ENCODE measurements at places on chromosomes 3 and 15.

- DNase-seq: no peak
Observed at GRCh38 chr3:194908972-194909371, 223.3 kb downstream of the FAM43A start.

- DNase-seq: no peak
Observed at GRCh38 chr3:52535411-52536111, 844 bp upstream of the UQCC5 start.

DNA sequence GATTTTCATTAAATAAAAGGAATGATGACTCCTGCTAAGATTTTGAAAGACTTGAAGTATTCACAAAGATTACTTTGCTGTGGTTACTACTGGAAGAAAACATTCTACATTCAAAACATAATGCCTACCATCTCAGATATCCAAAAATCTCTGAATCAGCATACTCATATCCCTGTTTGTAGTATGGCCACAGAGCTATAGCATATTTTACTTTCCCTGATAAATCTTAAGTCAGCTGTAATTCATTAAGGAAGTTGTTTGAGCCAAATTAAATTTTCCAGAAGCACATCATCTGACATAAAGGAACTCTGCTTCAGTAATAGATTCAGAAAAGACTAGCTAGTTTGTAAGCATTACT is 942.0 kb downstream of the ROBO1 start:
- DNase-seq: no peak

DNA sequence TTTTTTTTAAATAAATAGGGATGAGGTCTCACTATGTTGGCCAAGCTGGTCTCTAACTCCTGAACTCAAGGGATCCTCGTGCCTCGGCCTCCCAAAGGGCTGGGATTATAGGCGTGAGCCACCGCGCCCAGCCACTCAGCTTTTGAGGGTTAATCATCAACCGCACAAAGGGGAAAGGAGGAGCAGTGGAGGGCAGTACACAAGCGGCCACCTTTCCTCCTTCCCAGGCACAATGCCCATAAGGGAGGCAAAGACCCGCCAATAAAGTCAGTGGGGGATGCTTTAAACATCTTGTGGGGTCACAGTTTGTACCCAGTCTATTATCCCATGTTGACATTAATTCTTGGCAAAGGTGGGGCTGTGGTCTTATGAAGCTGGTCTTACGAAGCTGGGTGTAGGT is 32.4 kb downstream of the EHD4 start:
- peak; percentile 53 for DNase-seq

DNA sequence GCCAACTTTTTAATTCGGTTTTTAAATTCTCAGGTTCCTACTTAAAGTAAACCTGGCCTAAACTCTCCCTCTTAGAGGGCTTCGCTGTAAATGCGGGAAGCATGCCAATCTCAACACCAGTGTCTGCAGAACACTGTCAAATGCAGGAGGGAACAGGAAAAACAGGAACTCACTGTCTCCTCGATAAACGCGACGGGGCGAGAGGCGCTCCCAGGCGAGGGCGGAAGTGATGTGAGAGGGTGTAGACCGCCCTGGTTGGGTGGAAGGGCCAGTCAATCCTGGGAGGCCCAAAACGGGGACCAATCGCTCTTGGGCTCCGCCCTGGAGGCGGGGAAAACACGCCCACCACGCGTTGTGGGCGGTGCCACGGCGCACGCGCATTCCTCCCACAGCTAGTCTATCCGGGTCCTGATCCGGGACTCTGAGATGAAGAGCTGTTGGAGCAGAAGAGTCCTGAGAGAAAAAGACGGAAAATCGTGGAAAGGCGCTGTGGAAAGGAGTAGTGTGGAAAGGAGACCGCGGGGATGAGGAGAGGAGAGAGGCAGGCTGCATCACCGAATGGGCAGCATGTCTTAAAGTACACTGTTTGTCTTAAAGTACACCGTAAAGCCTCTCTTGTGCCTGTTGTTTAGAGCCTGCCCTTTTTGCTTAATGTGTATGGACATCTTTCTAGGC is 27.1 kb downstream of the SLC28A2 start:
- peak; percentile 98 for DNase-seq

- no peak for DNase-seq
Observed at GRCh38 chr15:88657326-88658069, 18.7 kb downstream of the ISG20 start.

DNA sequence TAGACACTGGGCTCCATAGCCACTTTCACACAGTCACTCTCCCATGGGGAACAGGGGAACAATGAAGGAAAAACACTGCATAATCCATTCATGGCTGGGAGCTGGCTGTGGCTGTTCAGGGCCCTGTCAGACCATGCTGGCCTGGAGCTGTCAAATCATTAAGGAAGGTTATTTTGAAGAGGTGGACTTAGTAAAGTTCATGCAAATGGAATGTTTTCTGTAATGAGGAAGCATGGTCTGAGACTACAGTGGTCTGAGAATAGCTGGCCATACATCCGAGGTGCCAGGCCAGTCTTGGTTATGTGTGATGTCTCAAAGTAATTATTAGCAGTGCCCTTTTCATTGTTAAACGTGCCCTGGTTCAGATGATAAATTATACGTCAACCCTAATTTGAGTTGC is 117.1 kb upstream of the MRPS22 start:
- DNase-seq: no peak

DNA sequence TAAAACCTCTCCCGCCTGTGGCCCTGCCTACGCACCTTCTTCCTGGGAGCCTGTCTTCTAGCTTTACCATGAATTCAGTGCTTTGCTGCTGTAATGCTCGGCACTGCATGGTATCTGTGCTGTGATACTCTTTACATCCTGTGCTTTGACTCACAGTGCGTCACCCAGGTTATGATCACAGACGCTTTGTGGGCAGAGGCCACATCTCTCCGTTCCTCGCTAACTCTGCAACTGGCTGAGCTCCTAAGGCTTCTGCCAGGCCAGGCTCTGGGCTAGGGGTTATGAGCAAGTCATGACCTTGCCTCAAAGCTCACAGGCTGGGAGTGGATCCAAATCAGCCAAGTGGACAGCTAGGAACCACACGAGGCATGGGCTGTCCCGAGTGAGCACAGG is 23.2 kb downstream of the SPTBN5 start:
- DNase-seq: no peak

GRCh38 chr15:48040166-48040817 is 80.5 kb upstream of the SLC24A5 start:
- no peak for DNase-seq

DNA sequence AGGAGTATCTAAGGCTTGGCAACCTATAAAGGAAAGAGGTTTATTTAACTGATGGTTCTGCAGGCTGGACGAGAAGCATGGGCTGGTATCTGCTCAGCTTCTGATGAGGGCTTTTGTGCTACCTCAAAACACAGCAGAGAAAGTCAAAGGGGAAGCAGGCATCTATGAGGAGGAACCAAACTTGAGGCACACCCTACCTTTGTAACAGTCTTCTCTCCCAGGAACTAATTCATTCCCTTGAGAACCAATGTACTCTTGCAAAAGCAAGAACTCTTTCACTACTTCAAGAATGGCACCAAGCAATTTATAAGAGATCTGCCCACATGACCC is 109.0 kb downstream of the CGGBP1 start:
- no peak for DNase-seq

- no peak for DNase-seq
Observed at GRCh38 chr3:151976211-151977050, 103.0 kb downstream of the SUCNR1 start.

GRCh38 chr3:173993299-173993698 is 595.8 kb downstream of the NLGN1 start:
- DNase-seq: no peak

- no peak for DNase-seq
Observed at GRCh38 chr3:193640728-193641439, 47.9 kb downstream of the OPA1 start.

DNA sequence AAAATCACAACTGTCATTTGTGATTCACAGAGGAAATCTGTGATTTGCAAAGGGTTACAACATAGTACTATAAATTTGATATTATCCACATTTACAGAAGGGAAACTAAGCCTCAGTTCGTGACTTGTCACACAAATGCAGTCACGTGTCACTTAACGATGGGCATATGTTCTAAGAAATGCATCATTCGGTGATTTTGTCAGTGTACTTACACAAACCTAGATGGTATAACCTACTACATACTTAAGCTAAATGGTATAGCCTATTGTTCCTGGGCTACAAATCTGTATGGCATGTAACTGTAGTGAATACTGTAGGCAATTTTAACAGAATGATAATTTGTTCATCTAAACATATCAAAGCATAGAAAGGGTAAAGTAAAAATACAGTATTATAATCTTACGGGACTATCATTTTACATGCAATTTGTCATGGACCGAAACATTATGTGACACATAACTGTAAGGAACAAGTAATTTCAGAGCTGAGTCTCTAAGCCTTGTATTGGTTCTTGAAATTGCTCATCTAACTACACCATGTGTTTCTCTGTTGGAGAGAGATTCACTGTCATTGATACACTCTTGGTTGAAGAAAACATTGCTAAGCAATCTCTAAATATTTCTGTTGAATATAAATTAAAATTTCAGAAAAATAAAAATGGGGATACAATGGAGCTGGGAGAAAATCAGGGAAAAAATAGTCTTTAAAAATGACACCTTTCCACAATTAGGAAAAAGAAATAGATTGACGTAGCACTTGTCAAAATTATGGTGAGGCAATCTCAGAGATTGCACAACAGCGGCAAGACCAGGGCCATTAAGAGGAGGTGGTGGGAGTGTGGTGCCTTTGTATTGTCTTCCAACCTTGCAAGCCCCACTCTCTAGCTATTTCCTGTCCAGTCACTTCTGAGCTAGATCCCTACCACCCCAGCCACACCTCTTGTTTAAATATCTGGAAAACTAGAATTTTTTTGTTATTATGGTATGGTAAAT is 645.8 kb upstream of the TBL1XR1 start:
- no peak for DNase-seq

GRCh38 chr15:58690703-58691102 is 58.8 kb downstream of the ADAM10 start:
- no peak for DNase-seq

DNA sequence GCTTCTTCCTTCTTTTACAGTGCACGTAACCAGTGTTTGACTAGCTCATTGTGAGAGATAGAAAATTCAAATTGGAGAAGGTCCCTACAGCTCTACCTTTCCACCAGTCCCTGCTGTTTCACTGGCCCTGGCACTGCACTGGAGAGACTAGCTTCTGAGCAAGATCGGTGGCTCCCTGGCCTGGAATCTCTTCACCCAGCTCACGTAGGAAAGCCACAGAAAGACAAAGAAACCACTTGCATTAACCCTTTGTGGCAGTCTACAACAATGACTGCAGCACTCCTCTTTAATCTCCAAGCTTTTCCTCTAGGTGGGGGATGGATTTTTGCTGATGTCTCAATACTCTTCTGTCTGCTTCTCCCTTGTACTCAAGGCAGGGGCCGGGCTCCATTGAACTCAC is 155.9 kb downstream of the PEX5L start:
- no peak for DNase-seq

DNA sequence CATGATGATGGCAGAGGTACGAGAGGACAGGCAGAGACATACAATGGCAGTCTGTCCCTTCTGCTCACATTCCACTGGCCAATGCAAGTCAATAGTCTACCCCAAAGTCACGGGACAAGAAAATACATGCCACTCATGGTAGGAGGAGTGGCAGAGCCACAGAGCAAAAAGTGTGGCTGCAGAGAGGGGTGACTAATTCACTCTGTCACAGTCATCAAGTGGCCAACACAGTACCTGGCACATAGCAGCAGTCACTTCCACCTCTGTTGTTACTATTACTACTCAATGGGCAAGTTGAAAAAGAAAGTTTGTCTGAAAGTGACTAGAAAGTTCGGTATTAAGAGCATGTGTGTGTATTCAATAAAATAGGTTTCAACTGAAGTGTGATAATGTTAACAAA is 91.4 kb downstream of the SMAD3 start:
- peak; percentile 22 for DNase-seq

DNA sequence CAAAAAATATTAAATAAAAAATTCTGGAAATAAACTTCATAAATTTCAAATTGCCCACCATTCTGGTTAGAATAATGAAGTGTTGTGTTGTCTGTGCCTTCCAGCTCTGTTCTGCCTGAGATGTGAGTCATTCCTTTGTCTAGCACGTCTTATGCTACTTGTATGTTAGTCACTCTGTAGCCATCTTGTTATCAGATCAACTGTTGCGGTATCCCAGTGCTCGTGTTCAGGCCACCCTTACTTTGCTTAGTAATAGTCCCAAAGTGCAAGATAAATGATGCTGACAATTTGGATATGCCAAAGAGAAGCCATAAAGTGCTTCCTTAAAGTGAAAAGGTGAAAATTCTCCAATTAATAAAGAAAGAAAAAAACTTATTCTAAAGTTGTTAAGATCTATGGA is 527.5 kb downstream of the NAALADL2 start:
- DNase-seq: no peak

DNA sequence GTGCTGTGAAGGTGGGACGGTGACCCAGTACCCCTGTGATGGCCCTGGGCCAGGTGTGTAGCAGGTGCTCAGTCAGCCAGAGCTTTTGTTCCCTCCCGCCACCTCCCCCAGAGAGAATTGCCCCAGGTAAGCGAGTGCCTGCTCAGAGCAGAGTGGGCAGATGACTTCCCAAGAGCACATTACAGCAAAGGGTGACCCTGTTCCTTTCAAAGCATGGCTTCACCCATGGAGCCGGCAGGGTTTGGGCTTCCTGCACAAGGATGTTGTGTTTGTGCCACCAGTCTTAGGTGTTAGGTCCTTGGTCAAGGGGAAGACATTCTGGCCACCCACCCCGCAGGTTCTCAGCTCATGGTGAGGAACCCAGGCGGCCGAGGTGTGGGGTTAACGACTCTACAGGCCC is 30.7 kb downstream of the SLC6A6 start:
- no peak for DNase-seq

DNA sequence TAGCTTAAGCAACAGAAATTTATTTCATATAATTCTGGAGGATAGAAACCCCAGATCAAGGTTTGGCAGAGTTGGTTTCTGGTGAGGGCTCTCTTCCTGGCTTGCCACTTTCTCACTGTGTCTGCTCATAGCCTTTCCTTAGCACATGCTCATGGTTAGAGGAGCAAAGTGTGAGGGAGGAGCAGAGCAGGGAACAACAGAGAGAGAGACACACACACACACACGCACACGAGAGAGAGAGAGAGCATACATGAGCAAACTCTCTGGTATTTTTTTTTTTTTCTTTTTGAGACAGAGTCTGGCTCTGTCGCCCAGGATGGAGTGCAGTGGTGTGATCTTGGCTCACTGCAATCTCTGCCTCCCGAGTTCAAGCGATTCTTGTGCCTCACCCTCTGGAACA is 36.8 kb upstream of the ZDHHC23 start:
- DNase-seq: no peak

- no peak for DNase-seq
Observed at GRCh38 chr3:149016669-149017541, 25.6 kb downstream of the GYG1 start.

- DNase-seq: no peak
Observed at GRCh38 chr3:147843331-147843730, 434.2 kb downstream of the ZIC1 start.

Data from cardiac septum (tissue), 1 donor.